Stimulated activated CD4-positive, alpha-beta T cell treated with anti-CD3 and anti-CD28 coated beads, Interleukin-2, amount 100 ng/mL, for 24 hours (primary cell): ENCODE measurements at places on chromosomes 1 and 21.

- DNase-seq = no peak
Measured at GRCh38 chr1:153841463-153841994, 66.3 kb downstream of the SLC27A3 start.

GRCh38 chr1:184473176-184473966 lies 86.5 kb downstream of the C1orf21 start:
- no peak for DNase-seq

DNA sequence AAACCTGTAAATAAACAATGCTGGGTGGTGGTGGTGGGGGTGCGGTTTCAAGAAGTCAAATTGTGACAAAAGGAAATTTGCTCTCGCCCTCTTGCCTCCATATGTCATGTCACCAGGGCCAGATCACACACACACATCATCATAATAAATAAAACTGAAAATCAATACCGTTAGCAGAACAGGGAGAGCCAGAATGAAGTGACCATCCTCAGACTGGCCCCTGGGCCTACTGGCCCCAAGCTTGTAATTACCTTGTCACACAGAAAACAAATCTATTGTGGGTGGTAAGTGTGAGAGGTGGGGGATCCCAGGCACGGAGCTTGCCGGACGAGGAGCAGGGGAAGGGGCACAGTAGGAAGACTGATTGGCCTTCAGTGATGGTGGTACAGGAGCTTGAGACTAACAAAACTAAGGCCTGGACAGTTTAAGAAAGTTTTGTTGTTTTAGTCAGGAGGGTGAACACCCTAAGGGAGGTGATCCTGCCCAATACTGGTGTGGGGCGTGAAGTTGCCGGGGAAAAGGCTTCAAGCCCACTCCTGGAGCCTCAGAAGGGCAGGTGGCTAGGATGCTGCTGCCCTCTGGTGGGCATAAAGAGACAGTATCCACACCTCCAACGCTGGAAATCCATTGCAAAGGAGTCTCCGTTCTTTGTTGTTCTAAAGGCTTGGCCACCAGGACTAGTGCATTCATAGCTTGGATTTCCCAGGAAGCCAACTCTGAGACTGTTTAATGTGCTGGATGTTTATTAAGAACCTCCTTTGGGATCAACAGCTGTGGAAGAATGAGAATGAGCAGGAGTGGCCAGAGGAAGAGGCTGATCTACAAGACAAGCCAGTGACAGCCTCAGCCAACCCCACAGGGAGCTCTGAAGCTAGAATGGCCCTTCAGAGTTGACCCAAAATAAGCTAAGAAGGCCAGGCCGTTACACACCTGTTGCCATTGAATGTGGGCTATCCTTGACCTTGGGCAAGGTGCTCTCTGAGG lies 8.1 kb upstream of the C1orf216 start:
- peak; percentile 54 for DNase-seq

DNA sequence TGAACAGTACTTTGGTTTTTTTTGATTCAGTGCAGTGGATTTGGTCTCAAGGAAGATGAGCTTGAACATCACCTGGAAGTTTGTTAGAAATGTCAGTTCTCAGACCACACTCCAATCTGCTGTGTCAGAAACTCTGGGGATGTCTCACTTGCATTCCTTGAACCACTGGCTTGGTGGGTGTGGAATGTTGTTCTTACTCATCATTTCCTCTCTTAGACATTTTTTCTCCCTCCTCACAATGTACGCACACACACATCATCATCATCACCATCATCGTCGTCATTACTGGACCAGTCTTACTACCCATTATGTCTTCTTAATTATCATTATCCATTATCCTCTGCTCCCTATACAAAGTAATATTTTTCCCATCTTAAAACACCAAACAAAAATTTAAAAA lies 91.9 kb upstream of the KCNK2 start:
- no peak for DNase-seq

GRCh38 chr1:172118618-172119017 lies 277.3 kb downstream of the DNM3 start:
- DNase-seq = no peak

DNA sequence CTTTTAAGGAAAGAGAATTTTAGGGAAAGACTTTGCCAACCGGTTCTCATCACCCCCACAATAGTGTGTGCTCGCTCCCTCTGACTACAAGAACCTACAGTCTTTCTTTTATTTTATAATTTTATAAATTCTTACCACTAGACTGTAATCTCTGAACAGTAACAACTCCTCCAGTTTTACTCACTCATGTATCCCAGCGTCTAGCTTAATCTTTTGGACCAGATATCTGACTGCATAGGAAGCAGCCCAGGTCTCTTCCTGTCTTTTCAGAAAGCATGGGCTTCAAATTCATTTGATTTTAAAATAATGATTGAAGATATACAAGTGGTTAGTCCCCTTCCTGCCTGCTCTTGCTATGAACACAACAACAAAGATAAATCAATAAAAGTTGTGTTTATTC lies 19.0 kb upstream of the DUSP10 start:
- no peak for DNase-seq

DNA sequence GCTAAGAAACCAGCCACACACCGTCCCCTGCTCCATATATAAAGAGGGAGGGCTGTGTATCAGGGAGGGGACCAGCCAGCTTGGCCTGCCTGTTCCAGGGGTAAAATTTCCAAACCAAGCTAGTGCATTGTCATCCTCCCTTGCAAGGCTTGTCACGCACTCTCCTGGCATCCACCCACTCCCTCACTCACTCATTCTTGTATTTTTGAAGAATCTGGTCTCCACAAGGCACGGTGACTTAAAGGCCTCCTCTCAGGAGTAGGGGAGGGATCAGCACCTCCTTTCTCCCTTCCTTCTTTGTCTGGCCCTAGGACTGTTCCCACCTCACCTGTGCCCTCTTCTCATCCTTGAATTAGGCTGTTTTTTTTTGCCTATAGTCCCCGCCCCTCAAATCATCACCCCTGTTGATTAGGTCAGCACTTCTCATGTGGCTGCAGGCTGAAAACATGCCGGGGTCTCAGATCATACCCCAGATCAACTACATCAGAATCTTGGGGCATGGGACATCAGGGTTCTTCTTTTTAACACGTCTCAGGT lies 5.0 kb downstream of the ABCA4 start:
- DNase-seq = no peak

DNA sequence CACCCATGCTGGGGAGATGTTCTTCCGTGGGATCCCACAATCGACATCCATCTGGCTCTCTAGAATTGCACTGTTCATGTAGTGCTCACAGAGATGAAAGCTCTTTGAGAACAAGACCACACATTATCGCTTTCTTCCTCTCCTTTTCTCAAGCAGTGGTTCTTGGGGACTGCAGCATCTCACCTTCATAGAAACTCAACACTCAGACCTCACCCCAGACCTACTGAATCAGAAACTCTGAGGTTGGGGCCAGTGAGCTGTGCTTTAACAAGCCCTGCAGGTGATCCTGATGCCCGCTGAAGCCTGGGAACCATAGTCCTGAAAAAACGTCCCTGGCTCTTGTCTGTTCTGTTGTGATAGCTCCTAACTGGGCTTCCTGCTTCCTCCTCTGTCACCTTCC lies 251.3 kb upstream of the FGGY start:
- no peak for DNase-seq

DNA sequence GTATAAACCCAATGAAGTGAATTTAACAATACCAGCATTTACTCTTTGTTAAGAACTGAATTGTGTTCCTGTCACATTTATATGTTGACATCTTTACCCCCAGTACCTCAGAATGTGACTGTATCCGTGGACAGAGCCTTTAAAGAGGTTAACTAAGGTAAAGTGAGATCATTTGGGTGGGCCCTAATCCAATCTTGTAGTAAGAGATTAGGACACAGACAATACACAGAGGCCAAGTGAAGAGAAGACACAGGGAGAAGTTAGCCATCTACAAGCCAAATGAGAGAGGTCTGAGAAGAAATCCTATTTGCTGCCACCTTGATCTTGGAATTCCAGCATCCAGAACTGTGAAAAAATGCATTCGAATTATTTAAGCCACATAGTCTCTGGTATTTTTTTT lies 22.9 kb upstream of the WARS2 start:
- no peak for DNase-seq

- no peak for DNase-seq
Measured at GRCh38 chr1:228283043-228283371, 75.2 kb downstream of the OBSCN start.

DNA sequence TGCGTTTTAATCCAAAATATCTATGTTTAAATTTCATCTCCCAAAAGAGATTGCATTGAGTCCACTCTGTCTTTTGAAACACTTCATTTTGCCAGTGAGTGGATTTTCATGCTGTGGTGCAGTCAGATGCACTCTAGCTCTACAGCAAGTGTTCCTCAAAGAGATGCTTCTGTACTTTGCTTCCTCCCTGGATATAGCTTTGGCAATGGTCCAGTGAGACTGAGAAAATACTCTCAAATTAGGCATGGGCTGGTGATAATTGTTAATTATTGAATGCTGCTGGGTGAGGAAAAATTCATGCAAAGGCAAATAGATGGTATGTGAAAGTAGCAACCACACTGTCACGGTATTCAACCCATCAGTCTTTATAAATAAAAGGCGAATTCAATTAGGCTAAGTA lies 396.9 kb downstream of the ADGRL2 start:
- no peak for DNase-seq

- no peak for DNase-seq
Measured at GRCh38 chr1:174013864-174014418, 8.2 kb downstream of the RC3H1 start.
